ENCODE measurements at places on chromosomes 1 and 21.

DNA sequence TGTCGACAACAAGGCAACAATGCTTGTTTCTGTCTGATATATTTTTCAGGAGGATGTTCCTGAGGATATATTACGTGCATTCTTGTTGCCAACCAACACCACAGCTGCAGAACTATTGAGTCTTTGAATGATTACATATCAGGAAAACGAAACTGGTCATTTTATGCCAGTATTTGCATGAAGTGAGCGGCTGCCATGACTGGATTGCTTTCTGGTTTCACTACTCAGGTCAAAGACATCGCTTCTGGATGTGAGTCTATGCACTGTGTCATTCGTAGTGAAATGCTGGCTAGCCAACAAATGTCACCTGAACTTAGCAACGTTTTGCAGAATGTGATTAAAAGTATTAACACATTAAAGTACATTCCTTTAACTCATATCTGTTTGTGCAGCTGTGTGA lies 35.8 kb upstream of the OLFM3 start:
- no peaks in the 10 kb centered on the region for H3K27me3 ChIP-seq
- H3K36me3 ChIP-seq: no peaks in the 10 kb centered on the region
- no peak overlapping the region for H3K27ac ChIP-seq
- H3K4me1 ChIP-seq: no peaks in the 10 kb centered on the region

- H3K27me3 ChIP-seq: no peaks in the 10 kb centered on the region
- peaks cover 24% of the 10 kb centered on the region for H3K4me1 ChIP-seq
- DNase-seq: no peak
- no peak overlapping the region for H3K4me3 ChIP-seq
Observed at GRCh38 chr1:47533793-47534328, 96.0 kb downstream of the FOXD2 start.

DNA sequence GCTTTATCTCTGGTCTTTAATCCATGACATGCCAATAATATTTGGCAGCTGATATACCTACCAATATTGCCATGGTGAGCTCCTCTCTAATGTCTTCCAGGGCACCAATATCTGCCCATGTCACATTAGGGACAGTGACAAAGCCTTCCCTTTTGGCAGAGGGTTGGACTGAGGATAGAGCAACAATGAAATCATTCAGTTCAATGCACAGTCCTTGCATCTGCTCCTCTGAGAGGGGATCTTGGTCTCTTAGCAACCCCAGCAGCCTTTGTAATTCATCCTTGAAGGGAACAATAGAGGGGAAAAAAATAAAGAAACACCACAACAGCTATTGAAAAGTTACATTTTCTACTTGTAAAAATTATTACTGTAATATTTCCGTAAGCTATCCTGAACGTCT lies 42.3 kb downstream of the NVL start:
- H3K4me1 ChIP-seq: no peaks in the 10 kb centered on the region
- H3K4me3 ChIP-seq: no peak overlapping the region
- H3K36me3 ChIP-seq: peaks cover 15% of the 10 kb centered on the region
- no peak for DNase-seq

- no peak for DNase-seq
- H3K27me3 ChIP-seq: no peaks in the 10 kb centered on the region
- H3K27ac ChIP-seq: no peak overlapping the region
- H3K4me1 ChIP-seq: peaks cover 7% of the 10 kb centered on the region
Observed at GRCh38 chr21:34691390-34692032, 22.7 kb downstream of the CLIC6 start.

- peaks cover 3% of the 10 kb centered on the region for H3K4me1 ChIP-seq
- DNase-seq: peak; percentile 59
- peaks cover 2% of the 10 kb centered on the region for H3K36me3 ChIP-seq
- no peak overlapping the region for H3K4me3 ChIP-seq
- peak overlapping the region; percentile 33 for H3K27ac ChIP-seq
Observed at GRCh38 chr1:18429654-18430053, 51.1 kb upstream of the KLHDC7A start.

GRCh38 chr1:10444248-10444647 lies 5.6 kb upstream of the CORT start:
- no peaks in the 10 kb centered on the region for H3K4me1 ChIP-seq
- no peaks in the 10 kb centered on the region for H3K36me3 ChIP-seq
- no peaks in the 10 kb centered on the region for H3K27me3 ChIP-seq
- DNase-seq: peak; percentile 96

DNA sequence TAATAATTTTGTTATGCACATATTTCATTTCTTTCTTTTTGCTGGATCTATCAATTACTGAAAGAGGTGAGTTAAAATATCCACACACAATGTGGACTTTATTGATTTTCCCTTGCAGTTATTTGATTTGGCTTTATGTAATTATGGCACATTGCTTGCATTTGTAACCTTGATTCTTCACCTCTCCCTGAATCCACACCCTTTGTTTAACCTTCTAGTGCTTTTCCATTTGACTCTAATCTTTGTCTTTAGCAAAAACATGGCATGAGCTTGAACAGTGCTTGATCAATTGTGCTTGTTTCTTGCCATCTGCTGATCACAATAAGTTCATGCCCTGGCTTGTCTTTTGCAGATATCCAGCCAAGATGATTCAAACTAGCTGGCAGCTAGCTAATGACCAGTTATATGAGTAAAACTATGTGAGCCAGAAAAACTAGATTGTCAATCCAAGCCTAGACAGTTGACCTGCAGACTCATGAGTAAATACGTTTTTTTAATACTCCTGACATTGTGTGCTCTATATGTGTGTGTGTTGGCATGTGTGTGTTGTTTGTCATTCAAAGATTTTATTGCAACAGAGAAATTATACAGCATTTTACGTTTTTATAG lies 899.2 kb downstream of the NCAM2 start:
- H3K4me1 ChIP-seq: no peaks in the 10 kb centered on the region
- no peaks in the 10 kb centered on the region for H3K36me3 ChIP-seq
- no peak overlapping the region for H3K27ac ChIP-seq
- H3K27me3 ChIP-seq: no peaks in the 10 kb centered on the region
- no peak overlapping the region for H3K4me3 ChIP-seq

DNA sequence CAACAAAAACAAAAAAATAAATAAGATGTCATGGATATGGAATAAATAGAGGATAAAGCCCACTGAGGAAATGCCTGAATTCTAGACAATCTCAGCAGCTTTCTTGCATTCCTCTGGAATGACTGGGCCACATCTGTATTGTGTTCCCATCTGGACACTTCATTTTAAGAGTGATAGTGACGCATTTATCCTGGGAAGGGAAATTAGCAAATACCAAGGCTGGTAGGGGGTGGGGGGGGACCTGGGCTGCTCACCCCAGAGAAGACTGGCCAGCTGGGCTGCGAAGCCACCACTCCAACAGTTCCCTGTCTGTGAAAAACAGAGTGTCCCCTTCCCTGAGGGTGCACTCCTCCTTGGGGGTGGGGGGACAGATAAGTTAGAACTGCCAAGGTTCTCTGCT lies 106.3 kb downstream of the HIVEP3 start:
- H3K27ac ChIP-seq: peak overlapping the region; percentile 53
- no peaks in the 10 kb centered on the region for H3K36me3 ChIP-seq
- H3K27me3 ChIP-seq: no peaks in the 10 kb centered on the region

DNA sequence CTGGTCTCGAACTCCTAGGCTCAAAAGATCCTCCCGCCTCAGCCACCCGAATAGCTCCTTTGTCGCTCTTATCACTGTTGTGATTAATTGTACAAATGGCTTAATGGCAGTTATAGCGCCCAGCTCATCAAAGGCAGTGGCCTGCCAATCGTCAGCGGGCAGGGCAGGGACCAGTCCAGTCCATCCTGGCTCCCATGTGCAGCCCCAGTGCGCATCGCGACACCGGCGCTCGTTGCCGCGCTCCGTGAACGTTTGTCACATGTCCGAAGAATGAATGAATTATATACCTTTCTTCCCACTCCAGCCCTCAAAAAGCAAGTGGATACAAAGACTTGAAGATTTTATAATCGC lies 18.4 kb downstream of the MTX1 start:
- no peaks in the 10 kb centered on the region for H3K36me3 ChIP-seq
- H3K4me1 ChIP-seq: peaks cover 13% of the 10 kb centered on the region
- DNase-seq: peak; percentile 70
- peak overlapping the region; percentile 62 for H3K27ac ChIP-seq

- peaks cover 24% of the 10 kb centered on the region for H3K4me1 ChIP-seq
- H3K4me3 ChIP-seq: no peak overlapping the region
- peak; percentile 82 for DNase-seq
- no peak overlapping the region for H3K27ac ChIP-seq
- H3K36me3 ChIP-seq: peaks cover 2% of the 10 kb centered on the region
Observed at GRCh38 chr1:14925336-14926136, 228.0 kb upstream of the TMEM51 start.

- no peak overlapping the region for H3K27ac ChIP-seq
- H3K4me1 ChIP-seq: peaks cover 2% of the 10 kb centered on the region
- H3K27me3 ChIP-seq: no peaks in the 10 kb centered on the region
Observed at GRCh38 chr1:206609229-206609991, 2.9 kb downstream of the EIF2D start.

DNA sequence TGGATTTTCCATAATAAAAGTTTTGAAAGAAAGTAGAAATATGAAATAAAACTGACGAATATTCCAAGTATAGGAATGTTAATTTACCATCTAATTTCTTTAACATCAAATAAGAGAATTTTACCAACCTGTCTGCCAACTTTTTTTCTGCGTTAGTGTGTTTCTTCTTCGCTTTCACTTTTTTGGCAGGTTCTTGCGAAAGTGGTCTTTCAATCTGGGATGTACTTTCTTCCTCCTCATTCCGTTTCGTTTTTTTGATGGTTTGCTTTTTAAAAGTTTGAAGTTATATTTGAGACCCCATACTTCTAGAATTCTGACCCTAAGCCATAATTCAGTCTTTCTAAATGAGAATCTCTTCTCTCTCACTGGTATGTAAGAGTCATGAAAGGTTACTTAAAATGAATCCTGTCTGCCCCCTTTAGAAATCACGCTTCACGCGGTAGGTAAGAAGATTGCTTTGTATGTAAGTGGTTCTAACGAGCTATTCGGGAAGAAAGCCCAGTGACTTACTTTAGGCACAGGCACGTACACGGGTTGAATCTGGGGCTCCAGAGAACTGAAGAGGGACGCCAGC lies 580 bp downstream of the RBM34 start:
- no peak for DNase-seq
- peak overlapping the region; percentile 99 for H3K4me3 ChIP-seq
- no peaks in the 10 kb centered on the region for H3K27me3 ChIP-seq
- peaks cover 8% of the 10 kb centered on the region for H3K4me1 ChIP-seq
- peak overlapping the region; percentile 84 for H3K27ac ChIP-seq

GRCh38 chr1:40706626-40707025 lies 15.1 kb downstream of the NFYC start:
- H3K4me3 ChIP-seq: no peak overlapping the region
- peak; percentile 38 for DNase-seq
- H3K36me3 ChIP-seq: no peaks in the 10 kb centered on the region
- H3K4me1 ChIP-seq: peaks cover 2% of the 10 kb centered on the region
- no peak overlapping the region for H3K27ac ChIP-seq

GRCh38 chr1:91872000-91872399 lies 14.0 kb downstream of the TGFBR3 start:
- H3K27ac ChIP-seq: no peak overlapping the region
- no peaks in the 10 kb centered on the region for H3K4me1 ChIP-seq
- no peak overlapping the region for H3K4me3 ChIP-seq
- H3K36me3 ChIP-seq: no peaks in the 10 kb centered on the region
- no peak for DNase-seq
- no peaks in the 10 kb centered on the region for H3K27me3 ChIP-seq

DNA sequence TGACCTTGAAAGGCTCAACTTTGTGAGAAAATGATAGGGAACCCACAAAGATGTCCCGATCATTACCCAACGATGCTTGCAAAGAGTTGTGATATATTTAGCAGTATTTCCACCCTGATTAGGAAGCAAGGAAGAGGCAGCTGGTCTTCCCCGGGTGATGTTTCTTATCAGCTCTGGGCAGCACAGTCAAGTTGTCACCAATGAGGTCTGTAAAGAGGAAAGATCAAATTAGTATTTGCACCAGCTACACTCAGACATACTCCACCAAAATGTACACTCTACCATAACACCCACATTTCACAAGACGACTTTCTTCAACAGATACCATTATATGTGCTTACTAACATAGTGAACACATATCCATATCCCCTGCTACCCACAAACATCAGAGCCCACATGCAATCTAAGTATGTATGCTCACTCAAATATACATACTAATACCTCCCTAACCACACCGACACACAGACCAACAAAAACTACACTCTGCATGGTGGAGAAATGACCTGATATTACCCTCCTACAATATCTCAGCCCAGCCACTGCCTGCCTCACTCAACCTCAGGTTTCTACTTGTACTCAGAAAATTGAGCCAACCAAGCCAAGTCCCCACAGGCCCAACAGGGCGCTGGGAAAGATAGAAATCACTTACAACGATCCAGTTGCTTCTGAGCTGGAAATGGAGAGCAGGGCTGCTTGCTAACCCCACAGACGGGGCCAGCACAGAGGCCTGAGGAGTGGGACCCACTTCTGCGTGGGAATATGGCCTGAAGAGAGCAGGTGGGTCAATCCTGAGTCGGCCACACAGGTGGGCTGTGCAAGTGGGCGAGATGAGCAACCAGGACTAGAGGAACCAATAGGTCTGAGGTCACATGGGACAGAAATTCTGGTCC lies 4.6 kb upstream of the BTG2 start:
- H3K36me3 ChIP-seq: no peaks in the 10 kb centered on the region
- peaks cover 4% of the 10 kb centered on the region for H3K4me1 ChIP-seq
- H3K27me3 ChIP-seq: no peaks in the 10 kb centered on the region
- no peak overlapping the region for H3K4me3 ChIP-seq

DNA sequence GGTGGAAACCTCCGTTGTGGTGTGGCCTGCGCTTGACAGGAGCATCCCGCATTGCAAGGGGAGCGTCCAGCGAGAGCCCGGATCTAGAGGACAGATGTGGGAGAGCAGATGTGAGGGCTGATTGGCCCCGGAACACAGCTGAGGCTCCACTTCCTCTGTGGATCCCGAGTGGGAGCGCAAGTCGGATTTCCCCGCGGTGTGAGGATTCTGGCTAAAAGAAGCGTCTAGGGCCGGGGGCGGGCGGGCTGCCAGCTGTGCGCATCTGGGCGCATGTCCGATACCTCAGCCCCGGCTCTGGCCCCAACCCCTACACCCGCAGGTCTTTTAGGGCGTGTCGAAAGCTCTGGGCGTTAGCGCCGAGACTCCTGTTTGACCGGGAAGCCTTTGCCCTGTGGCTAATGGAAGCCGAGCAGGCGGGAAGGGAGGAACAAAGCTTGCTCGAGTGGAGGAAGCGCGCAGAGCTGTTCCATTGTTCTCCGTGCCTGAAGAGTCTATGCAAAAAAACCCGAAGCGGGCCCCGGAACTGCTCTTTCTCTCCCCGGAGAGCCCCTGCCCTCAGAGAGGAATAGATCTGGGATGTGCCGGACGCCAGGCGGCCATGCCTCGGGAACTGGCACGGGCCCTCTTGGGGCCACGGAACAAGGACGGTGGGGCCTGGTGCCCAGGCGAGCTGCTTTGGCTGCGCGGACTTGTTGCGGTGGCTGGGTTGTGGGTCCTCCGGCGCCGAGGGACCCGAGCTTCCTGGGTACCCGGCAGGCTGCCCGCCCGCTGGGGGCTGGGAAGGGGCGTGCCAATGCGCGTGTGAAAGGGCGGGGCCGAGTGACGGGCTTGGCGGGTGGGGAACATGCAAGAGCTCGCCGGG lies 111.1 kb downstream of the NAV1 start:
- peak overlapping the region; percentile 61 for H3K4me3 ChIP-seq
- H3K36me3 ChIP-seq: peaks cover 9% of the 10 kb centered on the region
- H3K4me1 ChIP-seq: peaks cover 23% of the 10 kb centered on the region

GRCh38 chr1:211280910-211281309 lies 21.7 kb downstream of the RCOR3 start:
- no peak overlapping the region for H3K4me3 ChIP-seq
- no peaks in the 10 kb centered on the region for H3K27me3 ChIP-seq
- peaks cover 11% of the 10 kb centered on the region for H3K36me3 ChIP-seq
- H3K4me1 ChIP-seq: no peaks in the 10 kb centered on the region
- DNase-seq: no peak
